ENCODE measurements at places on chromosomes 12 and 14.
A peak's percentile ranks its signal among the peaks of the same experiment; 100 is the strongest.

GRCh38 chr12:129938089-129938488 lies 34.3 kb upstream of the TMEM132D start:
- no peak for DNase-seq

DNA sequence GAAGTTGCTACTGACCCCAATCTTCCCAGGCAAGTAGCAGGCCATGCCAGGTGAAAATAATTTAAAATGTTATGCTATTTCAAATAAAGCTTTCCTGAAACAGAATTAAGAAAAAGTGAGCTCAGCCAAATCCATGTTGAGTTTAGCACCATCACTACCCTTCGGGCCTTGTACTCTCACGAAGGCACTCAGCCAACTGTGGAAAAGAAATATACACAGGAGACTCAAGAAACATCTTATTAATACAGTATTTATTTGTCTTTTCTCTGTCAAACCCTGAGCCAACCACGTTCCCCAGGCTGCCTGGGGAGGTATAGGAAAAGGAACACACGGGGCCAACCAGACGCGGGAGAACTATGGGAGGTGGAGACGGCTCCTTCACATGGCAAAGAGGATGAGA lies 10.9 kb downstream of the ATP5MC2 start:
- no peak for DNase-seq

GRCh38 chr12:21221778-21222177 lies 90.8 kb downstream of the SLCO1B1 start:
- DNase-seq, result no peak

- DNase-seq, result no peak
Observed at GRCh38 chr14:92973798-92974372, 50.9 kb downstream of the CHGA start.

GRCh38 chr14:33679461-33680225 lies 271.2 kb downstream of the EGLN3 start:
- DNase-seq, result no peak

DNA sequence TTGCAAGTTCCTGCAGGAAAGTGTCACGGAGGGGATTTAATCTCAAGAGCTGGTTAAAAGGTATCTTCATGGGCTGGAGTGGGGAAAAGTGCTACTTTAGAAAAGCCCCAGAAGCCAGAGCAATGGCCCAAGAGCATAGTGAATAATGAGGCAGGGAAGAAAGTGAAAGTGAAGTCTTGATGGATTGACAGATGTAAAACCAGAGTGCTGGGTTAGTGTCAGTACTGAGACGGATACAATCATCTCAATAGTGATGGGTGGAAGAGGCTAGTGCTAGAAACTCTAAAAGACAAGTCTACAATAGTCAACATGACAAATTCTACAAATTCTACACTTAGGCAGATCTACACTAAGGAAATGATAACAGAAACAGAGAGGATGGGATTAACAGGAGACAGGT lies 68.1 kb downstream of the CIT start:
- DNase-seq, result no peak

GRCh38 chr12:49982246-49983087 lies 9.7 kb downstream of the AQP6 start:
- DNase-seq, result peak; percentile 62

GRCh38 chr12:27899151-27899661 lies 73.3 kb downstream of the PTHLH start:
- peak; percentile 3 for DNase-seq

DNA sequence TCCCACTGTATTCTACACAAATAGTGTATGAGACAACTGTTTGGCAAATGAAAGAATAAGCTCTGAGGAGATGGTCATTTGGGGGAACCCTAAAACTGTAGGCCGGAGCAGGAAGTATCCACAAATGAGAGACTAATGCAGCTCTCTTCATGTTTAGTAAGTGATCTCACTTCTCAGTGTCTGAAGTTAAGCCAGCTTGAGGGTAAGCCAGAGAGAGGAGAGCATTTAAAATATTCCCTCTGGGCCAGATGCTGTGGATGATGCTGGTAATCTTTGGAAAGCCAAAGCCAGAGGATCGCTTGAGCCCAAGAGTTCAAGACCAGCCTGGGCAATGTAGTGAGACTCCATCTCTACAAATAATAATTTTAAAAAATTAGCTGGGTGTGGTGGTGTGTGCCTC lies 130.6 kb upstream of the SINHCAF start:
- no peak for DNase-seq

DNA sequence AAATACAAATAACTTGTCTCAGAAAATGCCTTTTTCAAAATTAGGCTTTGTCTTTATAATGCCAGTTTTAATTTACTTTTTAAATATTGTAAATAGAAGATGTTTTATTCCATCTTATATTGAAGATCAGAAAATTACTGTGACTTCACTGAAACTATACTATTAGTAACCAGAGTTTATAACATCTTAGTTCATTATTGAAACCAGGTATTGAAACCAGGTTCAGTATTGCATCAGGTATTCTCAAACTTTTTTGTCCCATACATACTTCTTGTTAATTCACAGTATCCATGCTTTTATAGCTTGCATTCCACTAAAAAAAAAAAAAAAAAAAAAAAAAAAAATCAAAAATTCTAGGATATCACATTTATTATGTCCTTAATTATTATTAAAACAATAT lies 227.5 kb downstream of the GXYLT1 start:
- no peak for DNase-seq

DNA sequence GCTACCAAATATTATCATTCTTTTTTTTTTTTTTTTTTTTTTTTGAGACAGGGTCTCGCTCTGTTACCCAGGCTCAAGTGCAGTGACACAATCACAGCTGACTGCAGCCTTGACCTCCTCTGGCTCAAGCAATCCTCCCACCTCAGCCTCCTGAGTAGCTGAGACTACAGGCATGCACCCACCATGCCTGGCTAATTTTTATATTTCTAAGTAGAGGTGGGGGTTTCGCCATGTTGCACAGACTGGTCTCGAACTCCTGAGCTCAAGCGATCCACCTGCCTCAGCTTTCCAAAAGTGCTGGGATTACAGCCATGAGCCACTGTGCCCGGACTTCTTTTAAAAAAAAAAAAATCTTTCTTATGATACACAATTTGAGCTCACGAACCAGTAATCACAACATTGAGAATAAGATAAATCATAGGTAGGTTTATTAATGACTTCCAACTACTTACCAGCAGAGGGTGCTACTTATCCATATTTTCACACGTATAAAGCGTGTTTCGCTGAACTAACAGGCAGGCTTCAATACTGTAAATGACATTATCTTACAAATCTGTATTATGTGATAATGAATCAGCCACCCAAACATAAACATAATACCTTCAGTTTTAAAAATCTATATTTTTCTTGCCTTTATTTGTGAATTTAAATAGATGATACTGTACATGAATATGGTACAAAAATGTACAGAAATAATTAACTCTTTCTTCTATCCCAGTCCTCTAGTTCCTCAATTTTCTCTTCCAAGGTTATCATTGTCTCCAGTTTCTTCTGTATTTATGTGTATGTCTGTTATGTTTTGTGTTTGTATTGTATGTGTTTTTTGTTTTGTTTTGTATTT lies 42.5 kb upstream of the BCAT1 start:
- peak; percentile 72 for DNase-seq

- peak; percentile 73 for DNase-seq
Observed at GRCh38 chr14:55129428-55130195, 560 bp downstream of the LGALS3 start.

GRCh38 chr14:100446572-100446971 lies 123.4 kb downstream of the SLC25A47 start:
- DNase-seq, result no peak

DNA sequence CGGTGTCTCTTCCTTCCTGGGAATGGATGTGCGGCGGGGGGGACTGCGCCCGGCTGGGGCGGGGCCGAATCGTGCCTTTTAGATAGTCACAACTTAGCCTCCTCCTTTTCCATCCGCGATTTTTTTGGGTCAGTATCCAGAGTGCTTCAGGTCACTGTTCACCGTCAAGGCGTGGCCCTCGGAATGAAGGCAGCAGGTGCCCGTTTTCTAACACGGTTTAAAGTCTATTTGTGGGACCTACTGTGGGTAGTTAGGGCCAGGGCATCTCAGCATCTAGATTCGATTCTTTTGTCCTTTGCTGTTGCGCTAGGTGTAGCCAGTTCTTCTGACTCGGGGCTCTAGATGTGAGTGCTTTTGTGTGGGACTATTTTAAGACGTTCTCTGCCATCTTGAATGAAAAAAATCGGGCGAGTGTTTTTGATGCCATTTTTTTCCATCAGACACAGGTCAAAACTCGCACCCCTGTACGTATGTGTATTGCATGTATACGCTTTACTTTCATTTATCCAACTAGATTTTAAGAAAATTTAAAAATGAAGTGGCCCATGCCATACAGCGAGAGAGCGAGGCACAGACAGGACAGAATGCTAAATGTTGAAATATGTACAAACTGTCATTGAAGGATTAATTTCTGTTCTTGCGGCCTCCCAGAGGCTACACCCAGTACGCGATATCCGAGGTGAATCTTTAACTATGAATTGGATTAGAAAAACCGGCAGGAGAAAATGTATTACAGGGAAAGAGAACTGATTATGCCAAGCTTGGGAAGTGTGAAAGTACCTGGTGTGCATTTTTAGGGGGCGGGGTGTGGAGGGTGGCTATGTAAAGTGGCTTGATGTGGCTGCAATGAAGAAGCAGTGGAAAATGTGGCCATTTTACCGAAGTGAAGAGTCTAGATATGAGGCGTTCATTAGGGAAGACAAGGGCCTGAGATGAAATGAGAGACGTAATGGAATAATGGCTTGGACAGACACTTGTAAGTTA lies 835 bp downstream of the VEZT start:
- DNase-seq, result peak; percentile 31

DNA sequence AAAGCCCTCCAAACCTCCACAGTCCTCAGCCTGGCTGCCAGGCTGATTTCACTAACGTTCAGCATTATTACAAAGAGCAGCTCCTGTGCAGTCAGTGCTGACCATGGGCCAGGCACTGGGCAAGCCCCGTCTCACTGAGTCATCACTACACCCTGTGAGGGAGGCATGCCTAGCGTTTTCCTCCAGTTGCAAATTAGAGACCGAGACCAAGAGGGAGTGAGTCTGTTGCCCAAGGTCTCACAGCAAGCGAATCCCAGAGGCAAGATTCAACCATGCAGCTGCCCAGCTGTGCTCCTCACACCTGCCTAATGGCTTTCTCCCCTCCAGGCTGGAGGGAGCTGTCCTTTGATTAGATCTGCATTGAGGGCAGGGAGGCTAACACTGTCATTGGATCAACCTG lies 229.3 kb upstream of the LHX5 start:
- no peak for DNase-seq

GRCh38 chr12:128795530-128796361 lies 28.0 kb downstream of the SLC15A4 start:
- no peak for DNase-seq

DNA sequence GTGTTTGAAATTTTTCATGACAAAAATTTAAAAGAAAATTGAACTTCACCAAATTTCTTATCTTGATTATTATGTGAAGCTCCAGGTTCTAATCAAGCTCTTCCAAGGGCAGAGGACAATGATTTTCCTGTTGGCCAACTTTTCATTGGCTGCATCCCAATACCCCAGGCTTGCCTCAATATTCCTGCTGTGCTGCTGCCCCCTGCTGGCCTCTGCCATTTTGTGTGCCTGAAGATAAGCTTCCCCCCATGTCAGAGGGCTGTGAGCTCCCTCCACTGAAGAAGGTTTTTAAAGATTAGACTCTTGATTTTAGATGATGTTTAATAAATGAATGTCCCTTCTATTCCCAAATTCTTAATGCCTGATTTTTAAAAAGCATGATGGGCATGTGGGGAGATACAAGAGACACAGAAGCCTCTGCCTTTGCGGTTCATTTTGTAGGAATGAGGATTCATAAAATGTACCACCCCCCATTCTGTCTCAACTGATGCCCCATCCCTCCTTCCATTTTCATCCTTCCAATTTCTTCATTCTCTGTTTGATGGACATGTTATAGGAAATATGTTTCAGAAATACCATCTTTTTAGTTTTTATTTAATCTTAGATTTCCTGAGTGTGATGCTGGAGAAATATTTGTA lies 76.7 kb upstream of the RGS6 start:
- peak; percentile 69 for DNase-seq

GRCh38 chr14:72736786-72737559 lies 156.9 kb downstream of the DPF3 start:
- no peak for DNase-seq

DNA sequence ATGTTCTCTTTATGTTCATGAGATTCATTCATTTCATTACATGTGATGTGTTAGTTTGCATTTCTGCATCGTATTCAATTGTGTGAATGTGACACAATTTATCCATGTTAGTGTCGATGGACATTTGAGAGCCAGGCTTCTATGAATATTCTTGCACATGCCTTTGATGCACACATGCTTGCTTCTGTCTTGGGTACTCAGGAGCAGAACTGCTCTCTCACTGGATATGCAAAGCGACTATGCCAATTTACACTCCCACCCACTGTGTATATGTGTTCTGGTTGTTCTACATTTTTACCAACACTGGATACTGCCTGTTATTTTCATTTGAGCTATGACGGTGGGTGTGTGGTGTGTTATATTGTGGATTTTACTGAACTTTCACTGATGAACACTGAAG lies 84.3 kb upstream of the GTF2A1 start:
- no peak for DNase-seq

DNA sequence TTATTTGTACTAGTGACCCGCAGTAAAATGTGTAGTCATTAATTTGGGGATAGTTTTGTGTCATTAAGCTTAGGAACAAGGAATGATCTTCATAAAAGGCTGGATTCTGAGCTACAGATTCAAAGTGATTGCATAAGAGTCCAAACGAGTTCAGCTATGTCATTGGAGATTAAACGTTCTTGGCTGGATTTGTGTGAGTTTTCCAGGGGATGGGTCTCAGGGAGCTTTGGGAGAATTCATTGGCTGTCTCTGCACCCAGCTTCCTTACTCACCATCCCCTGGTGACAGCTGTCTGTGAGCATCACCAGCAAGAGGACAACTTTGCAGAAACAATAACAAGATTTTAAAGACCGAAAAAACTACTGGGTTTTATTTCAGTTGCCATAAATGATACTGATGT lies 130.4 kb downstream of the DAAM1 start:
- no peak for DNase-seq

GRCh38 chr14:71752111-71752738 lies 180.0 kb upstream of the RGS6 start:
- DNase-seq, result no peak

DNA sequence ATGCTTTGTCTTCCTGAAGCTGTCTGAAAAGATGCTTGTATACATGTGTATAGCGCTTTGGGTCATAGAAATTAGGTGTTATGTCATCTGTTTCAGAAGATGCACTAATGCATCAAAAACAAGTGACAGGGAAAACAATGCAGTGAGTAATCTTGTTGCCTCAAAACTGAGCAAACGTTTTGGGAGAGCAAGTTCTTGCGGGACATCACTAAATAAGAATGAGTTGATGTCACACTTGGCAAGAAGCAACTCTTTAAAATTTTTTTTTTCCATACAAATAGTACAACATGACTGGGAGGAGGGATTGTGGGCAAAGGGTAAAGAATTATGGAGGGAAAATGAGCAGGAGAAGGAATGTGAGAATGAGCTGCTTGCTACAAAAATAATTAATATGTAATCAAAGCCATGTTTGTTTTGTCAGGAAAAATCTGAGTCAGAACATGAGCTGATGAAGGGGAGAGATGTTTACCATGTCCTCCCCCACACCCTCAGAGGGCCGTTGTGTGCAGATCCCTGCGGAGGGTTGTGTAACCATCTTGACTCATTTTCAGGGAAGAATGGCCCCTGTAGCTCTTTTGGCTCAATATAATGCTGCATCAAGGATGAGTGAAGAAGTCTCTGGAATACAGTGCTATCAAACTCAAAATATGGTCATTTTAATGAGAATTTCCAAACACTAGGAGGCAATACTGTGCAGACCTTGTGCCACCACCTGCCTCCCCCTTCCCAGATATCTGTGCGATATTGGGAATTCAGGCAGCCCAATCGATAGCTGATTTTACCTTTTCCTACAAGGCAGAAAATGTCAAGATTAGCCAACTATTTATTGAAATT lies 41.4 kb downstream of the BORCS5 start:
- peak; percentile 16 for DNase-seq

Measured in inflammatory macrophage (primary cell).